ENCODE measurements at places on chromosomes 11 and 22.

DNA sequence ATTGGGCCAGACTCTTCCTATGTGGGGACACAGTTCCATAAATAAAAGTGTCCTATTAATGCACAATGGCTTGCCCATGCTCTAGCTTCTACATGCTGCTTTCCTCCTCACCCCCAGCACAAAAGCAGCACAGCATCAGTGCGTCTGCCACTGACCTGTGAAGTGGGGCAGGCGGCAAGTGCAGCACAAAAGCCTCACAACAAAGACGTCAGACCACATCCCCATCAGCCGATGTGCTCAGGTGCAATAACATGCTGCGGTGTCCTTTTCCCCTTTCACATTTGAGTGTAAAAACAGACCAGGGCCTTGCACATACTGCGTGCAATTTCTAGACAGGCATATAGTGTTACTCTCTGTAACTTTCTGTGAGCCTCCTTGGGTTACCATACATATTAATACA, 12.8 kb downstream of the DKK3 start:
- DNase-seq = no peak

DNA sequence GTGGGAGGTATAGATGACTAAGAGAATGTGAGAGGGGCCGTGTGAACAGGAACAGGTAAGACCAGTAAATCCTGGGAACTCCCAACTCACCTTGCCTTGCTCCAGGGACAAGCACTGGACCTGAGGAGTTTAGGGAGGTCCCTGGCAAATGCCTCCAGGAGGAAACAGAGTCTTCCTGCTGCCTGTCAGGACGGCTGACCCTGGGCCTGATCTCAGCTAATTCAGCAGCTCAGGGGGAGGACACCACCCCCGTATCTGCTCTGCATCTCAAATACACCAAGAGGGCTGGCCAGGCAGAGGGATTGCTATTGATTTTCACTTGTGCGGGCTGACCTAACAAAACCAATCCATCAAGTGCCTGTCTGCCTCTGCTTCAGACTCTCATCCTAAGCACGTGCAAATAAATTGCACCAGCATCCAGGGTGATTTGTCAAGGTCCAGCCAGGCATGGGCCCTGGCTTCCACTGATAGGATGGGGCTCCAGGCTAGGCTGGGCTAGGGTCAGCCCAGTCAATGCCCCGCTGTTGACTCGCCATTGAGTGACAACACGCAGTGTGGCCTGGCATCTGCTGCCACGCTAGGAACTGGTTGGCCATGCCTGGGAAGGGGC, 20.3 kb downstream of the UQCR10 start:
- DNase-seq = no peak

DNA sequence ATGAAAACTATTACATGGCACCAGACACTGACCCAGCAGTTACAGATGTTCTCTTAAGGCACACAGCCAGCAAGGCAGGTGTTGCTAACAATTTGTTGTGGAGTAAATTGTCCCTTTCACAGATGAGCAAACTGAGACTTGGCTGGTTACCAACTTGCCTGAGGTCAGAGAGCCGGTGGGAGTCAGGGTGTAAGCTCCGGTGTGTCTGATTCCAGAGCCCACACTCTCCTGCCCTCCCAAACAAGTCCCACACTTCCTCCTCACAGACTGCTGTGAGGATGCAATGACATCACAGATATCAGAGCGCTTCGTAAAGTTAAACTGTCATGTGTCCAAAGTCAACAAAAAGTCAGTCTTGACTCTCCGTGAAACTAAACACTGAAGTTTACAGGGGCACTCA, 12.5 kb downstream of the GDPD5 start:
- no peak for DNase-seq

GRCh38 chr11:2483426-2483825, 38.6 kb downstream of the KCNQ1 start:
- no peak for DNase-seq

All from uterus (tissue), 4 donors.